ENCODE measurements at places on chromosomes 2 and 18.

GRCh38 chr18:79532313-79533007 is 136.7 kb downstream of the NFATC1 start:
- DNase-seq: peak; percentile 12

DNA sequence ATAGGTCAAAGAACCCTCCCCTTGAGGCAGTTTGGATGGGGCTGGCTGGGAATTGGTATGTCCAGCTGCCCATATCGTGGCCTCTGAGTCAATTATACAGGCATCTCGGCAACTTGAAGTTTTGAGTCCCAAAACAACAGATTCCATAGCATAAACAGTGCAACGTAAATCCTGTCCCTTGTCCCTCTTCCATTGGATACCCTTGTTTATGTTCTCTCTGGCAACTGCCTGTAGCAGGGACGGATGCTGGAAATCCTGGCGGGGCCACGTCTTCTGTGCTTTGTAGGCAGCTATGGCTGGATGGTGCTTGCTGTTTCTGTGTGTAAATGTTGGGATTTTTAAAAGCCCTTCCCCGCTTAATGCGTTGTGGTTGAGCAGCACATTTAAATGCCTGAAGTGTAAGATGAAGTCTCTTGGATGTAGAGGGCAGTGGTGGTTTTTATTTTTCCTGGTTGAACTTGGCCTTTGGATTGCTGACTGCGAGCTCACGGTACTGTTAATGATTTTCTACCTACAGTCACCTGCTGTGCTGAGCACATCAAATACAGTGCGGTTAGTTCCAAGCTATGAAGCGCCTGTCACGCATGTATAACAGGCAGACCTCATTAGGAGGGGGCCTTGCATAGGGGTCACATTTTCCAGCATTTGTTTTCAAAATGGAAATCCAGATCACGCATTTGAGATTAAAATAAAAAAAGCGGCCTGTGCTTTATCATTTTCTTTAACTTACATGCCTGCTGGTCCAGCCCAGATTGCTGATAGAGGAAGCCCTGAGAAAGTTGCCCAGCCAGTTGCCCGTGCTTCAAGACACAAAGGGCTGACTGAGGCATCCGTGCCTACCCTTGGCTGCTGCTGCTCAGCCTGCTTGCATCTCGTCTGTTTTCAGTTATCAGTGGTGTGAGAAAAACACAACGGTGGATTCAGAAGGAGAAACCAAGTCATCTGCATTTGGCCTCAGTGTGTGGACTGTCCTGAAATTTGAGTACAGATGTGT is 84.7 kb downstream of the NEDD4L start:
- DNase-seq: no peak

- DNase-seq: no peak
Observed at GRCh38 chr18:66641056-66641455, 37.2 kb upstream of the CDH19 start.

- DNase-seq: no peak
Observed at GRCh38 chr18:54856105-54856646, 27.9 kb downstream of the RAB27B start.

- DNase-seq: no peak
Observed at GRCh38 chr2:209762563-209762962, 9.1 kb upstream of the UNC80 start.

GRCh38 chr2:217652761-217653639 is 349.8 kb downstream of the TNS1 start:
- peak; percentile 86 for DNase-seq

GRCh38 chr2:215637651-215638050 is 201.8 kb upstream of the FN1 start:
- no peak for DNase-seq

- no peak for DNase-seq
Observed at GRCh38 chr2:129274918-129275317, 704.5 kb upstream of the RAB6C start.

- no peak for DNase-seq
Observed at GRCh38 chr18:5543036-5543680, 639 bp downstream of the EPB41L3 start.

GRCh38 chr2:212908031-212908430 is 243.4 kb downstream of the IKZF2 start:
- DNase-seq: no peak

GRCh38 chr18:76982841-76983583 is 149.6 kb downstream of the MBP start:
- DNase-seq: peak; percentile 80

- peak; percentile 64 for DNase-seq
Observed at GRCh38 chr18:9914584-9915290, 921 bp downstream of the VAPA start.

DNA sequence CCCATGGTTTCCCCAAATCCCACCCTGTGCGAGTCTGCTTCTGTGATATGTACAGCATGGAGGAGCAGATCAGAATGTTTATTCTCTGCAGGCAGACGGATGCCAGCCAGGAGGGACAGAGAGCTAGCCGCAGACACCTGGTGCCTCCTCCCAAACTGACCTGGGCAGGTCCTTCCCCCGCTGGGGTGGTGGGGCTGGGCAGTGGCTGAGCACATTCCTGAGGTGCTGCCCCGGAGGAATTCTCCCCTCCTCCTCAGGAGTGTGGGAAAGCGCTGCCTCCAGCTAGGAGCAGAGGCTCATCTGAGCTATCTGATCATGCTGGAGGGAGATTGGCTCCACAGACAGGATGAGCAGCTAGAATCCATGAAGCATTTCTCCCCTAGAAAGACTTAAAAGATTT is 21.7 kb downstream of the C2orf92 start:
- no peak for DNase-seq

- DNase-seq: no peak
Observed at GRCh38 chr18:31233621-31234275, 71.1 kb upstream of the DSC1 start.

- no peak for DNase-seq
Observed at GRCh38 chr2:104777721-104778120, 76.2 kb upstream of the POU3F3 start.

DNA sequence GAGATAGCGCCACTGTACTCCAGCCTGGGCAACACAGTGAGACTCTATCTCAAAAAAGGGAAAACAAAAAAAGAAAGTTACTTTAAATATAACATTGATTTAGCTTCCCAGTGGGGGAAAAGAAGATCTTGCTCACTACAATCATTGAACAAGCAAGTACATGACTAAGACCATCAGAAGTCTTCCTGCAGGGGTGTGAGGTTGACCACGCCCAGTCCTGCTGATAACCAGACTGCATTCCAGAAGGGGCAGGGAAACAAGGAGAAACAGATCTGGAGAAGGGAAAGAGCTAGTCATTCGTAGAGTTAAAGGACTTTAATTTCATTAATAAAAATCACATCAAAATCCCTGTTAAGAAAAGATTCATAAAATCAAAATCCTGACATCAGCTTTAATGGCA is 77.5 kb downstream of the EPHA4 start:
- no peak for DNase-seq

DNA sequence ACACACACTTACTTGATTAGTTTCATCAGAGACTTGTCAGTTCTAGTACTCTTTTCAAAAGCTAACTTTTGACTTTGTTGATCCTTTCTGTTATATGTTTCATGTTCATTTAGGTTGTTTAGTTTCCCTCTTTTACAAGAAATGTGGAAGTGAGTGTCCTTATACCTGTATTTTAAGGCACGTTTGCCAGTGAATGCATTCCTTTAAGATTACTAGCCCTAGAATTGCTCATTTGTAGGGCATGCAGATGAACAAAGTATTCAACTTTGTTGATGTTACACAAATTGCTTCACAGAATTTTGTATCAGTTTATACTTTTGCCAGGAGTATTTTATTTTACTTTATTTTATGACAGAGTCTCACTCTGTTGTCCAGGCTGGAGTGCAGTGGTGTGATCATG is 6.3 kb downstream of the IL1RL2 start:
- no peak for DNase-seq

DNA sequence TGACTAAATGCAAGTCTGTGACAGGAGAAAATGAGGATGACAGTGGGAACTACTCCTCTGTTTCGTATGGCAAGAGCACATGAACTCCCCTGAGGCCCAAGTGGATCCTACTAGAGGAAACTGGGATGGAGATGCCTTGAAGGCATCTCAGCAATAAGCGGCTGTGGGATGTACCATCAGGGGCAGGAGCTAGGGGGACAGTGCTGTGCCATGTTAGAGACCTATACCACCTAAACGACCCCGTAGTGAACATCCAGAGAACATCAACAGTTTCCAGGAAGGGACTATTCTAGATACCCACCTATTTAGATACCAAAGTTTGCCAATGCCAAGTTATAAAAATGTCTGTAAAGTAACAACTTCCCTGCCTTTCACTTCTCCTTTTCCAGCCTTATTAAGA is 860.8 kb upstream of the ACVR2A start:
- no peak for DNase-seq

DNA sequence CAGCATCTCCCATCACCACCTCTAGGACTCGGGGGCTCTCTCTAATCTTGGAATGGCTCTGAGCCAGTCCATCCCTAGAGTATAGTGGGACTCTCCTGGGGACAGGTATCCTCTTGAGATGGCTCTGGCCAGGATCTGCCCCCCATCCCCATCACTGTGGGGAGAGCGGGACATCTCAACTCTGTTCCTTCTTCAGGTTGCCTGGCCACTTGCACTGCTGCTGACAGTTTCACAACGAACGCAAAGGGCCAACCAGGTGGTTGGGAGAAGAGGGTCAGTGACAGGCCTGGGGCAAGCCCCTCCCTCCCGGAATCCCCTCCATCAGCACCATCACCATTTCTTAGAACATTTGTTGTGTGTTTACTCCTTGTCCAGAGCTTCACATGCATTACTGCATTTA is 62.6 kb downstream of the CIB4 start:
- no peak for DNase-seq

GRCh38 chr2:46471-47345 is at the start of gene FAM110C:
FAM110C (minus strand) TSS chr2:46505; CDS start chr2:46385, 120 bp downstream.
- peak; percentile 63 for DNase-seq

GRCh38 chr2:68018727-68019126 is 44.1 kb downstream of the C1D start:
- no peak for DNase-seq

DNA sequence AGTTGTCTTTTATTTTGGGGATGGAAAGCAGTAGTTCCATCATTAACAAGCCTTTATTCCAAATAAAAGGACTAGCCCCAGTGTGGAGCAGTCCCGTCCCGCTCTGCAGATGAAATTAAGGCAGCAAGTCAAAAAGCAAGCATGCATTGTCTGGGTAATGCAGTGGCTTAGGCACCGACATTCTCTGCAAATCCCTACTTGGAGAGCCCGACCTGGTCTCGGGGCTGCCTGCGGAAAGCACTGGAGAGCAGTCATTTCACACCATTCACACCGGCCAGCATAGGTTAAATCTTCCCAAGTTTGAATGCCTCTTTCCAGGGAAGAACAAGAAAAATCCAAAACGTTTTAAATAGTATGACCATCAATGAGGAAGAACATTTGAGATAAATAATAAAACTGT is 24.4 kb upstream of the RAB12 start:
- no peak for DNase-seq

GRCh38 chr18:79512461-79513380 is 117.0 kb downstream of the NFATC1 start:
- DNase-seq: no peak

DNA sequence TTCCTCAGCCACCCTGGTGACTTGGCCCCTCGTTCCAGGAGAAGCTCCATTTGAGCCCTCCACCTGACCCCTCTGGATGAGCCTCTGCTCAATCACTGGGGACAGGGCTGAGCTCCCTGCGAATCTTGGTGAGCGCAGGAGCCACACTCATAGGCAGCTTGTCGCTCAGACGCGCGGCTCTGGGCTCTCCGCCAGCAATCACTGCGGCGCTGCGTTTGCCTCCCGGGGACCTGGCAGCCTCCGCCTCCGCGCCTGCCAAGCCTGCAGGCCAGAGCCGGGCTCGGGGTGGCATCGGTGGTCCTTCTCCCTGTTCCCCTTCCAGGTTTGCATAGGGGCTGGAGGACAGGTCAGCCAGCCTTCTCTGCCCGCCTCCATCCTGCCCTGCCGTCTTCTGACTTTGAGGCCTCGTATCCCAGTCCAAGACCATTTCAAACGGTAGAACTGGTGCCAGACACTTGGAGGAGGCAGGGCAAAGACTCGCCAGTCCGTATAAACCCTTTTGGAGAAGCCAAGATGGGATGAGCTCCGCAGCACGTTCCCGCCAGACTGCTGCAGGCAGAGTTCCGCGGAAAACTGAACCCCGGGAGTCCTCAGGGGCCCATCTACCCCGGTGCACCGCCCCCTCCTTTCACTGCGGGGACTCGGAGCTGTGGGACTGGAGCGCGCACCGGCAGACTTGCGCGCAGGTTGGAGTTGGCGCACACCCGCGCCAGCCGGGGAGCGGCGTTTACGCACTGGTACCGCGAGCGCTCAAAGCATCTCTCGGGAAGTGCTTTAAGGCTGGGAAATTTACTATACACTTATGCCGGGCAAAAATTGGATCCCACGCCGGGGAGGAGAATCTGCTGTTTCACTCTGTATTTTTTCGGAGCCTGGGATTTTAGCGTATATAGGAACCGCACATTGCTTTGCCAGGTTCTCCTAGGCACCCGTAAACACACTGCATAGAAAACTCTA is 1.1 kb upstream of the TACR1 start:
- peak; percentile 18 for DNase-seq

DNA sequence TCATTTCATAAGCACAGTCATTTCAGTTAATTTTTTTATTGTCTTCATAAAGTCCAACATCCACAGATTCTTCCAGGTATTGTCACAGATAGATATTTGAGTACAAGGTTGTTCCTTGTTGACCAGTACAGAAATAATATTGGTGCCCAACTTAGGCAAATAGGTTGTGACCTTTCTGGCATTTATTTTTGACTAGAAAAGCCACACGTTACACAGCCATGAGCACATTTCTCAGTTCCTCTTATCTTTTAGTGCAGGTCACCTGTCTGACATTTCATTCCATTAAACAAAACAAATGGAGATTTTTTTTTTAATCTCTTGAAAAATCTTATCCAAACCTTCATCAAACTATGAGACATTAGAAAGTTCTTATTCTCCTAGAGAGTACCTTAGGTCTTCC is 428.8 kb downstream of the ZNF521 start:
- DNase-seq: no peak

GRCh38 chr2:167844714-167845530 is 402.5 kb downstream of the STK39 start:
- DNase-seq: no peak

GRCh38 chr2:176582990-176583481 is 313.8 kb downstream of the MTX2 start:
- peak; percentile 53 for DNase-seq

GRCh38 chr18:61474341-61474740 is 141.1 kb downstream of the CDH20 start:
- DNase-seq: no peak

DNA sequence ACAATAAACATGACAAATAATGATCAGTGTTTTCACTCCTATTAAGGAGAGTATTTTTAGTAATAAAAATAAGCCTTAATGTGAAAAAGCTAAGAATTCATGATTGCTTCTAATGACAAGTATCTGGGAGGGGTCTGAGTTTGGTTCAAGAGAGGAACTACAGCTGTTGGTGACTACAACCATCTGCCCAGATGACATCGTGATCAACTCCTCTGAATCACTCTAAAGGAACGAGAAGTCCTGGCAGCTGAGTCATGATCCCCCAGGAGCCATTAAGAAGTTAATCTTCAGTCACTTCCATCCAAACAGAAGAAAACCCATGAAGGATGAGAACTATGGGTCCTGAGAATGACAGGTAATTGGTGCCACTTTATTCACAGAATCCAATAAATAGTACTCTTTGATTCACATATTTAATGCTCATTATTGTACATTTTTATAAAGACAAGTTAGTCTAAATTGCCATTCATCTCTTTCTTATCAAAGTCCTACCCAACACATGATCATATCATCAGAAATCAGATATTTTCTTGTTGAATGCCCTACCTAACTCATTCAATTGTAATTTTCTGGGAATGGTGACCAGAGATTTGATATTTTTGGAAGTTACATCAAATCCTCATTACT is 6.8 kb downstream of the TFPI start:
- DNase-seq: peak; percentile 54

Measured in uterus (tissue), 4 donors.